Cerebellar cortex (tissue), 1 donor: ENCODE measurements at places on chromosomes 6 and 20.

- no peak for DNase-seq
Measured at GRCh38 chr6:111215131-111215530, 127.8 kb downstream of the SLC16A10 start.

GRCh38 chr6:9943986-9944385 lies 470.9 kb downstream of the TFAP2A start:
- no peak for DNase-seq

DNA sequence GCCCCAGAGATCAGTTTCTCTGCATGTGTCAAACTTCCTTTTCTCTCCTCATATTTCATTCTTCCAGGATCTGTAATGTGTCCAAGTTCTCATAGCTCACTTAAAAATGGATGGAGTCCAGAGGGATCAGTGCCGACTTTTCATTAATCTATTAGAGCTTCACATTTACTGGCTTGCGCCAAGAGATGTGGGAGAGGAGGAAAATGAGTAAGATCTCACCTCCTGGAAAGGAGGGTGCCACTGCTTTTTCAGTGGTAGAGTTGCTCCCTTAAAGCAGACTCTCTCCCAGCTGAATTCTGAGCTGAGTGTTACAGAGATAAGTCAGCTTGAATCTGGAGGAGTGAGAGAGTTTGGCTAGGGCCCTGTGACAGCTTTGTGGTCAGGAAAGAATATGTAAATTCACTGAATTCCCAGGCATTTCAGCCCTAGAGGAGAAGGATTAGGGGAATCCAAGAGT lies 175.9 kb downstream of the SOX4 start:
- no peak for DNase-seq

- no peak for DNase-seq
Measured at GRCh38 chr6:10518557-10519407, 2.4 kb upstream of the GCNT2 start.

DNA sequence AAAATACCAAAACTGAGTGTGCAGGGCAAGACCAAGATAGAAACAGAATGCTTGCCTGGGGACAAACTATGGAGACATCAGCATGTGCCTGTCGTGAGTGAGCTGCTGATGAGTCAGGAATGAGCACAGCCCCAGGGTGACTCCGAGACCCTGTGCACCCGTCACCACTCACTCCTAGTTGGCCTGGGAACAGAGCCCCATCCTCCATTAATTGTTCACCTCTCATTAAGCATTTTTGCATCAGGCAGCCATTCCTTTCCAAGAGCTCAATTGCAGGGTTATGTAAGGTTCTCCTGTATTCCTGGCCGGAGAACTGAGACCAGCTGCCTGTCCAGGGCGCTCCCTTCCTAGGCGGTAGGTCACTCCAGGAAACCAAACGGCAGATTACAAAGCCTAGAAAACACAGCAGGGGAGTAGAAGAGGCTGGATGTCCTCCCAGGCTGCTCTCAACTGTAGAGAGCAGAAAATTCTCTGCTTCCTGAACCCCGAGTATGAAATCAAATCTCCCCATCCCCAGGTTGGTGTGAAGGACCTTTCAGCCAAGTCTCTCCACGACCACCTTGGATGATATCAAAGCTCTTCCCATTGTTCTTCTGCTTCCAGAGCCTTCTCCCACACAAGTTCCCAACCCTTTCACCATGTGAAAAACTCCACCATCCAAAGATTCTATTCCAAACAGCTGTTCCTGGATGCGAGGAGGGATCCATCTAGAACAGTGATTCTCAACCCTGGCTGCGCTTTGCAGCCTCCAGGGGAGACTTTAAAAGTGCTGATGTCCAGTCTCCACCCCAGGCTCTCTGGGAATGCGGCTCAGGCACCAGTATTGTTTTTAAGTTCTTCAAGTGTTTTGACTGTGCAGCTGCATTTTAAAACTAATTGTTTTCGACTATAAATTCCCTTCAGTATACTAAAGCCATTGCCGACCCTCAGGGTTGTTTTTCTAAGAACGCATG lies 532.6 kb upstream of the JARID2 start:
- peak; percentile 84 for DNase-seq

DNA sequence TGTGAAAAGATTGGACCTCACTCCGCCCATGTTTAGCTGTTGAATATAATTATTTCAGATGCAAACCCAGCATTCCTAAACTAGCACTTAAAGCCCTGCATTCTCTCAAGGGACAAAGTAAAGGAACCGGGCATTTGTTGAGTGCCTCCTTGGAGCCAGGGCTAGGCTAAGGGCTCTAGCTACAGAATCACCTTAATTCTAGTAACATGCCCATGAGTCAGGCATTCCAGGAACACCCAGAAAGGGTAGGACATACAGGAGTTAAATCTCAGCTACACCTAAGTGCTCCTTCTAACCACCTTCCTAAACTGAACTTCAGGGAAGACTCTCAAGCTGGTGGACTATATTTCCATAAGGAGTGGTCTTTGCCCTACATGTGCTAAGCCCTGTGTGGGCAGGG lies 89.4 kb downstream of the SLC24A3 start:
- no peak for DNase-seq

DNA sequence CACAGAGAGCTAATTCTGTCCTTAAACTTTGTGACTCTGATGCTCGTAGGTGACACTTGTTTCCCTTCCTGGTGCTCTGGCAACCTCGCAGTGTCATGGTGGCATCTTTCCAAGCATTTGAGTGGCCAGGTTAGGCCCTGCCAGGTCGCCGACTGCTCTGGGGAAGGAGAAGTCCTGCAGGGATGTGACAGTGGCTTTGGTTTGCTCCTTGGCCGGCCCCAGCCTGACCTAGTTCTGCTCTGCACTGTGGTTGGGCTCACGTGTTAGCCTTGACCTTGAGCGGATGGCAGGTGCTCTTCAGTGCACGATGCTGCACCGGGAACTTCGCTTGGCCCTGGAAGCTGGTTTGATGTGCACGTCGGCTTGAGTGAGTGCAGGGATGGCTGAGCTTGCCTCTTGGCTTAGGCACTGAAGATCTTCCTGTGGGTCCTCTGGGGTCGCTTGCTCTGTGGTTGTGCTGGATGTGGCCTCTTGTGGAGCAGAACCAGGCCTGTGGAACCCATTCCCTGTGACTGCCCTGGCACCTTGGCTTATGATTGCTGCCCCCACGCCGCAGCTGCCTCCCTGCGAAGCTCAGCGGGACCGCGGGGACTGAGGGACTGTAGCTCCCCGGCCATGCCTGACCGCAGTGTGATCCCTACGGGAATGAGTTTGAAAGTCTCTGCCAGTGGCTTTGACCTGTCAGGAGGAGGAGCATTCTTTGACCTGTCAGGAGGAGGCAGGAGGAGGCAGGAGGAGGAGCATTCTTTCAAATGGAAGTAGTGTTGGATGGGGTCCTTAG lies 8.7 kb downstream of the OSBPL2 start:
- DNase-seq, result peak; percentile 93

GRCh38 chr6:19492636-19493405 lies 344.3 kb upstream of the ID4 start:
- DNase-seq, result peak; percentile 17

DNA sequence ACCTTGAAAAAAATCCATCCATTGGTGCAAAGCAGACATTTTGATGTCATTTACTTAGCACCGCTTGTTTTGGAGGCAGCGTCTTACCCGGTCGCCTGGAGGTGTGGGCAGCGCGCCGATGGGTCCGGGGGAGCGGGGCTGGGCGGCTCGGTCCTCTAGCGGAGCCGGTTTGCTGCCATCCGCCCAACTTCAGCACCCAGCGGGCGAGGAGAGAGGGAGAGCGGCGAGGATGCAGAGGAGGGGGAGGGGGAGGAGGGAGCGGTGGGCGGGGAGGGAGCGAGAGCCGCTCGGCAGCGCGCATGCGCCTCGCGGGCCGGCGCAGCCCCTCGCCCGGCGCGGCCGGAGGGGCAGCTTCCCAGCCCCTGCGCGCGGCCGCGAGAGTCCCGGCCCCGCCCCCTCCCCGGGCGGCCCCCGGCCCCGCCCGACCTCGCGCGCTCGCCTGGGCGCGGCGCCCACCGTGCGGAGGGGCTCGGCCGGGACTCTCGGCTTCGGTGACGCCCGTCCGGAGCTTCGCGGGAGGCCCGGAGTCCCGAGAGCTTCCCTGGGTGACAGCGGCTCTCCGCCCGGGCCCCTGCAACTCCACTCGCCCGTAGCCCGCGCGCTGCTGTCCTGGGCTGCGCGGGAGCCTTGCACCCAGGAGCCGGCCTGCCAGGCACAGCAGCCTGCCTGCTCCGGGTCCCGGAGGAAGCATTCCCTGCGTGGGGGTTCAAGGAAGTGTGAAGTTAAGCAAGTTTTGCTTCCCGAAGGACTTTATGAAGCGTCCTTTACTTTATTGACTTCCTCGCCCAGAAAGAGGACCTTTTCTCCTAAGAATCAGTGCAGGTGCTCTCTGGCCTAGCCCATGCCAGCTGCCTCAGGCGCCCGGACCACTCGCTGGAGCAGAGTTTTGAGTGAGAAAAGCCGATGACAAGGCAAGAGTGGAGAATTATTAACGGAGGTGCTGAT lies at the start of gene RGS17:
RGS17 (minus strand) TSS at position 246 of the 945 bp plus-strand sequence. CDS start 87,264 bp downstream, outside the sequence.
- DNase-seq, result peak; percentile 63

GRCh38 chr6:1470040-1470439 lies 80.7 kb downstream of the FOXF2 start:
- no peak for DNase-seq

- no peak for DNase-seq
Measured at GRCh38 chr6:100879317-100879716, 1.8 kb downstream of the ASCC3 start.

DNA sequence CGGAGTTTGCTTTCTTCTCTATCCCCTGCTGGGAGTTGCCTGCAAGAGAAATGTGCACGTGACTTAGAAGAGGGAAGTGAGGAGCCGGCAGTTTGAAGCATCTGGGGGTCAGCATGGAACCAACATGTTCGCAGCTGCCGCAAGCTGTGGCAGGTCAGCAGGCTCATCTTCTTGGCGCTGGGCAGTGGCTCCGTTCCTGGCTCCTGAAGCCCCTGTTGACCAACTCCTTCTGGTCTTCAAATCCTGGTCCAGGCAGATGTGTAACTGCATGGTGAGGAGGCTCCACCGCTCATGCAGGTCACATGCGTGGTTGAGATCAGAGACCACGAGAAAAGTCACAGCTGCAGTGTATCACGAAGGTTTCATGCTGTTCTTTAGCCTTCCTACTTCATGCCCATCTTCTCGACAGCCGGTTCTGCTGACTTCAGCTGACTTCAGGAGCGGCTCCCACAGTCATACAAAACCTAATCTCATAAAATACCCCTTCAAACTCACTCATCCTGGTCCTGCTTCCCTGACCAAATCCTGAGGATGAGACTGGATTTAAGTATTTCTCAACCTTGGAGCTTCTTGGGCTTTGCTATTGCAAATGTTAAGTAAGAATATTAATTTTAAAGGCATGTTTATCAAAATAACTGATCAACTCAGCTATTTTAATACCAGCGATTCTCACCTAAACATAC lies 44.9 kb upstream of the BCAS1 start:
- DNase-seq, result no peak

DNA sequence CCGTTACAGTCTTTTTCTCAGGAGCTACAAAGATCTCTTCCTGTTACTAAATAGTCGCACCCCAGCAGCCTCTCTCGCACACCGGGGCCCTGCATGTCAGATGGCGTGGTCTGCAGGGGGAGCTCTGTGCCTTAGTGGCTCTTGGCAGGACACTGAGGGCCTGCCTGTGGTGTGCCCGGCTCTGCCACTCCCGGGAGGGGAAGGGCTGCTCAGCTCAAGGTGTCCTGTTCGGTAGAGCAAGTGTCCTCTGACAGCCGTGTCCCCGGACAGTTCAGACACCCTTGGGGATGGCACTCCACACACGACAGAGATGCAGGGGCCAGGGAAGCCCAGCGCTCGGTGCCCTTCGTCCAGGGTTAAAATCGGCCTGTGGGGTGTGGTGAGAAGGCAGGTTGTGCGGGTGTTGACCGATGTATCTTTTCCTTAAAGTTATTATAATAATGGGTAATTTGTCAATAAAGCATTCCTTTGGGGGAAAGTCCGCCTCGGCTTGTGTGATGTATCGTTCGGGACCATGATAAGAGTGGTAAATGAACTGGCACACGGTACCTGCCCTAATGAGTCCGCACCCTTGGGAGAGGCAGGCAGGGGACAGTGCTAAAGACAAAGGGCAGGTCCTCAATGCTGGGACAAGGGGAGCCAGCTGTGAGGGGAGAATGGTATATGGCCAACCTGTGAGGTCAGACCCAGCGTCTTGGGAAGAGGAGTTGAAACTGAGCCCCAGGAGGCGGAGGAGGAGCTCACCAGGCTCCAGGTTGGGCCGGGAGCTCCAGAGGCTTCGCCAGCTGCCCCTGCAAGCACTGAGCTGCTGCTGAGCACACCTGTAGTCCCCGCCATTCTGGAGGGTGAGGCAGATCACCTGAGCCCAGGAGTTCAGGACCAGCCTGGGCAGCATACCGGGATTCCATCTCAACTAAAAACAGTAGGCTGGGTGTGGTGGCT lies 3.6 kb upstream of the DNAJC5 start:
- no peak for DNase-seq

GRCh38 chr20:21118782-21119181 lies 7.1 kb upstream of the KIZ start:
- no peak for DNase-seq

DNA sequence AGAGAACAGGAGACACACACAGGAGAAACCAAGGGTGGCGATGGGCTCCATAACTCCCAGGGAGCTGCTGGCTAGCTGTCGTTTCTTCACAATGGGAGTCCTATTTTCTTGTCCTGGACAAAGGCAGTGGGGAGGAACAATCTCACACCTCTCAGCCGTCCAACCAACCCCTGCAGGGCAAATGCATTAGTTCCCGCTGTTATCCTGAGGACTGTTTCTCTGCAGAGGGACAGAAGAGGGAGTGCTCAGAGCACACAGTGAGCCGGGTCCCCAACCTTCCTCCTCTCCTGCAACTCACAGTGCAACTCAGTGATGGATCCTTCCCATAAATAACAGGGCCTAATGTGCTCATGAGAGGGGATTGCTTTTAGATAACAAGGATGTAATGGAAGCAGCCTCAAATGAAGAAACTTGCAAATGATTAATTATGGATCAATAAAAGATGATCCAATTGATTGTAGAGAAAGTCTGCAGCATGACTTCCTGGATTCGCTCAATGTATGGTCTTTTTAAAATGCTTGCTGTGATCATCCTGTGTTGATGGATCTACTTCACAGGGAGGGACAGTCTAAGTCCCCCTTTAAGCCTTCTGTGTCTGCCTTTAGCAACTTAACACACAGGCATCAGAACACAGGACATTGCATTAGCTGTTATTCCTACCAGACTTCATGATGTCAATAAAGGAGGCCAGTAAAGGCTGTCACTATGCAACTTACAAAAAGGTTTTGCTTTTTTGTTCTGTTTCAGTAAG lies 453.4 kb upstream of the AGPAT4 start:
- DNase-seq, result no peak

GRCh38 chr6:1363729-1364572 lies 25.4 kb upstream of the FOXF2 start:
- DNase-seq, result no peak
